ENCODE measurements at places on chromosomes 11 and 22. TPM values are rescaled to one million over a fixed set of nuclear protein-coding genes. Genes with fewer than 3 reads are reported as not detected.

- DNase-seq = no peak
These were observed 19.5 kb upstream of the SLC22A12 start for GRCh38 chr11:64571410-64572091.

DNA sequence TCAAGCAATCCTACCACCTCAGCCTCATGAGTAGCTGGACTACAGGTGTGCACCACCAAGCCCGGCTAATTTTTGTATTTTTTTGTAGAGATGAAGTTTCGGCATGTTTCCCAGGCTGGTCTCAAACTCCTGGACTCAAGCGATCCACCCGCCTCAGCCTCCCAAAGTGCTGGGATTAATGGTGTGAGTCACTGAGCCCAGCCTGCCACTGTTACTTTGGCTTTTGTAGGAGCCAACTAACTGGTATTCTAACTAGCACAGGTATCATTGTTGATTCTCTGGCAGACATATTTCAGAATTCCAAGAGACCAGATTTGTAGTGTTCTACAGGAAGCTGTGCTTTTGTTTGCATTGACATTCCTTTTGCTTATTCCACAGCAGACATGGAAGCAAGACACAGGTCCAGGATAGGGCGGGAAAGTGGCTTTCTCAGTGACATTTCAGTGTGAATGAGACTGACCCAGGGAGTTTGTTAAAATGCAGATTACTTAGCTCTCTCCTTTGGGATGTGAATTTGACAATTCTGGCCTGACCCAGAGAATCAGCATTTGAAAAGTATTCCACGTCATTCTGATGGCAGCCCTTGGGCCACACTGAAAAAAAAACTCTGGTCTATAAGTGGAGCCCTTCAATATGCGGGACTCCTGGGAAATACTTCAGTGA lies 52.2 kb upstream of the PAX6 start:
- no peak for DNase-seq

The ASPHD2 gene
- 1.00 TPM for polyA plus RNA-seq

DNA sequence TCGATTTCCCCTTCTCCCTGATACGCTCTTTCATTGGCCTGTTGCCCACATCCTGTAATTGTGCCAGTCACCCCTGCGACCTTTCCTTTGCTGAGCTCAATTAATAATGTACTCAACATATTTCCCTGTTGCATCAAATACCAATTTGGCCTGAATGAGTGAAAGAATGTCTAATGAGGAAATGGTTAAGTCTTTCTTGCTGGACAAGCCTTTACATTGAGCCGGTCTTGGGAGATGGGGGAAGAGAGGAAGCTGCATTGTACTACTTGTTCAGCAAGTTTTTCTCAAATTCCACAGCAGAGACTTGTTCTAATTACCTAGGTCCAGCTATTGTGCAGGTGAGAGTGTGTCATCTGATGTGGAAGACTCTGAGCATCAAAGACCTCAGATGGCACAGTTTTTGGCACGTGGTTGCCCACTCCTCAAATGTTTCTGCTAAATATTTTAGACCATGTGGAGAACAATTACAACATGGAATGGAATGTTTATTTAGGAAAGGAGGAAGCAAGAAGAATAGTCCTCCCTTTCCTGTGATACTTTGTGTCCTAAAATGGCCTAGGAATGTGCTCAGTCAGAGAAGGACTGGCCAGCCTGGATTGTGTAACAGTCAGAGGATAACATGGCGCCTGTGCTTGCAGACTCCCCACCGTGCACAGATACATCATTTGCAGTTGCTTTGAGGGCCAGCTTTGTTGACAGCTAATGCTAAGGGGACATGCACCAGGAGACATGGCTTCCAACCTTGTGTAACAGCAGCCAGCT lies 129.5 kb upstream of the E2F8 start:
- peak; percentile 53 for DNase-seq

The MYEOV gene
- 1.0 TPM for polyA plus RNA-seq

The NPAS4 gene
- polyA plus RNA-seq = not detected

The CHST1 gene
- 12.6 TPM for polyA plus RNA-seq
